Gastrocnemius medialis (tissue), 4 donors: ENCODE measurements at places on chromosomes 7 and 10. TPM values are rescaled to one million over a fixed set of nuclear protein-coding genes. Genes with fewer than 3 reads are reported as not detected.

CEP55 gene
- total RNA-seq: 0.33 TPM

KEL gene
- total RNA-seq: not detected

SPDYE2B gene
- total RNA-seq: not detected

HHEX gene
- total RNA-seq: 0.84 TPM

DNA sequence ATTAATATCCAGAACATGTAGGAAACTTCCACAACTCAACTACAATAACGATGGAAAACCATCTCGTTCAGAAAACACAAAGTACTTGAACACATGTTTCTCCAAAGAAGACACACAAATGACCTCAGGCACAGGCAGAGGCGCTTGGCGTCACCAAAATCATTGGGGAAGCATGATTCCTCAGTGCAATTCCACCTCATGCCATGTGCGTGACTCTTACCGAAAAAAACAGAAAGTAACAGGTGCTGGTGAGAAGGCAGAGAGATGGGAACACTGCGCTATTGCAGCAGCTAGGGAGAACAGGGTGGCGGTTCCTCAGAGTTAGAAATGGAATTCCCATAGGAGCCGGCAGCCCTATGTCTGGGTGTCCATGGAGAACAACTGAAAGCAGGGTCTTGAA, 390.0 kb downstream of the DNAJB6 start:
- DNase-seq: no peak

DNA sequence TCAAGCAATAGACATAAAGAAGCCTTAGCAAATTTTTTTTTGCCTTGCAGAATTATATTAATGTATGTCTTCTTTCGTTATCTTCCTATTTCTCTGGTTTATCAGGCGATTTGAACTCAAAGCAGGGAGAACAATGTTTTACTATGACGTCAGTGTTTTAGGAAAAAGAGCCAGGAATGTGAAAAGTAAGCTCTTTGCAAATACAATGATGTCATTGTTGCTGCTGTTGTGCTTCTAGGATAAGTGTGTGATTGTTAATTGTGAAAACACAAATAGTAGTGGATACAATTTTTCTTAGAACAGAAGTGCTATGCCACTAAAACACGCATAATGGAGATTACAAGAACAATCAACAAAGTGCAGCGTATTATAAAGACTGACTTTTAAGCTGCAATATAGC, 9.5 kb upstream of the AUTS2 start:
- no peak for DNase-seq

DNA sequence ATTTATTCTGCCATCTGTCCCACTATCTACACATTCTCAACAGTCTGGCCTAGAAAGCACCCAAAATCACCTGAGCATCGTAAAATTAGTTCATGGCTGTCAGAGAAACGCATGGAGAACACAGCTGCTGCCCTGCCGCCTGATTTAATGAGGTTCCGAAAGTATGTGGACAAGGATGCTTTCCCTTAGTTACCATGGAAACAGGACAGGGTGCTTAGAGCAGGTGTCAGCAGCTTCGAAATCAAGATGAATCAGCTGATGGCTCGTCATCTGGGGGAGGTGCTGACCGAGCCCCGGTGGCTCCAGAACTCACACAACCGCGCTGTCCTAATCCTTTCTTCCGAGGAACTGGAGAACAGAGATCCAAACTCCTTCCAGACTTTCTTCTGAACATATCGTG, 151.5 kb downstream of the TEX36 start:
- DNase-seq: no peak

DNA sequence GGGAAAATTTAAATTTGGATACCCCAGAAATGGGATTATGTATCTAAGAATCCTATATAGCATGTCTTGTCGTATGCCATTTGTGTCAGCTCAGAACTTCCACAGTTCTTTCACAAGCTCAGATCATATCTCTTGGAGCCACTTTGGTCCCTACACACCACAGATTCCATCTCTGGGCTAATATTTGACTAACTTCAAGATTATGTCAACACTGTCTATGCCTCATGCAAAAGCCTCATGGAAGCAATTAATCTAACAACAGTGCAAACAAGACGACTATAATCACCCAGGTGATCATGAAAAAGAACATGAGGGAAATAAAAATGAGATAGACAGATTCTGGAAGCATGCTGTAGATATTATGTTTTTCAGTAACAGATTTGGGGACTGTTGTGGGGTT, 189.1 kb downstream of the LRRTM3 start:
- DNase-seq: no peak

- DNase-seq: no peak
Observed at GRCh38 chr10:86004337-86004736, 362.3 kb downstream of the GRID1 start.

DNA sequence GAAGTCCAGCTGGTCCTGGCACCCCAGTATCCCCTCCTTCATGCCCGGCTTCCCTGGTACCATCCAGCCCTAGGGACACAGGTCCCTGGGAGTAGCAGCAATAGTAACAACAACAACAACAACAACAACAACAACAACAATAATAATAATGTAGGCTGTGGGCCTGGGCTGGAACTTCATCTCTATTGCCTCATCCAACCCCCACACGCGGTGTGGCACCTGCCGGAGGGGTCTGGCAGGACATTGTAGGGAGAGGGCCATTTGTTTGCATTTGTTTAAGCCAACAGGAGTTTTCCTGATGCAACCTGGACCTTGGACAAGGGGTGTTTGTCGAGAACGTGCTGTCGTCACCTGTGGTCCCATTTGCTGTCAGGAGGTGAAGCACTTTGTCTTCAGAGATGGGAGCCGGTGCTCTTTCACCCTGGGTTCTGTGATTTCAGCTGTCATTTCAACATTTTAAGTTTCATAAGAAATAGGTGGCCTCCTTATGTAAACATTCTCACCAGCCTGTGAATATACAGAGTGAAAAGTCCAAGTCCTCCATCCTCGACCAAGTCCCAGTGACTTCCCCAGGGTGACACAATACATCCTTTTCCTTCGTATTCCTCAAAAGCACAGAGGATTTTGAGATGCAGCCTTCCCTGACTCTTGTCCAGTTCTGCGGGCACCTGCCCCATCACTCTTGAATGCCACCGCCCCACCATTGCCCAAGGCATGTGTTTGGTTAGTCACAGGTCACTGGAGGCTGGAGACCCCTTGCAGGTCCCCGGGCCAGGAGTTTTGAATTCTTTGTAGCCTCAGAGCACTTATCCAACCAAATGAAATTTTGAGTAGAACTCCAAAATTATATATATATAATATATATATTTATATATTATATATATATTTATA, 9.2 kb downstream of the LHPP start:
- DNase-seq: no peak

DNA sequence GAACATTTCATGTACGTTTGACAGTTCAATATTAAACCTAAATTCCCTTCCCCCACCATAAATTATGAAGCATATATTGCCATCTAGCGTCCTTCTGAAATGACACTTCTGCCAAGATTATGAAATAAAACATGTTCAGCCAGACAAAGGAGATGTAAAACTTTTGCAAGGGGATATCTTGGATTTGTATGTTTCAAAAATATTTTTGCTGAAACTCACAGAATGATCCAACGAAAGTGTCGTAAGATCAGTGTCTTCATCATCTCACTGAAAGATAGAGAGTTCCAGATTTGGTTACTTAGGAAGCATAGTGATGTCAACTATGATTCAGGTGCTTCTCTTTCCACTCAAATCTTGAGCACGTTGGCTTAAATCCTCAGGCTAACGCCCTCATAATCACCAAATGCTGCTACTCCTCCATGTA, 904.3 kb downstream of the XPNPEP1 start:
- no peak for DNase-seq

DNA sequence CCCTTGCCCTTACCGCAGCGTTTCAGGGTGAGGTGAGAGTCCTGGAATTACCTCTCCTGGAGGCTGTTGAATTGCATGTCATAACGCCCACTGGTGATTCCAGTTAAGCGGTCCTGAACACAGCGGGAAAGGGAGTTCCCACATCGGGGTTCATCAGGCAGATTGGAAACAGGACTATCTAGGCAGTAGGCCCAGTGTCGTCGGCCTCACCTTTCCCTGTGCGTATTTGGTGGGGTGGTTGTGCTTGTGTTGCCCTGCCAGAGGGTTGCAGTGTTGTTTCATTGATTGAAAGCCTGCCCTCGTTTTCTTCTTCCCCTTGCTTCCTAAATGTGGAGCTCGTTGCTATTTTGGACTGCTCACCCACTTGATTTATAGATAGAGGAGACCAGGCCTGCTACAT, 10.6 kb upstream of the SUN1 start:
- DNase-seq: peak; percentile 47

GRCh38 chr10:79608505-79609375, 2.0 kb upstream of the SFTPA1 start:
- DNase-seq: no peak

GRCh38 chr10:61197057-61197456, 253.1 kb upstream of the RHOBTB1 start:
- no peak for DNase-seq

DNA sequence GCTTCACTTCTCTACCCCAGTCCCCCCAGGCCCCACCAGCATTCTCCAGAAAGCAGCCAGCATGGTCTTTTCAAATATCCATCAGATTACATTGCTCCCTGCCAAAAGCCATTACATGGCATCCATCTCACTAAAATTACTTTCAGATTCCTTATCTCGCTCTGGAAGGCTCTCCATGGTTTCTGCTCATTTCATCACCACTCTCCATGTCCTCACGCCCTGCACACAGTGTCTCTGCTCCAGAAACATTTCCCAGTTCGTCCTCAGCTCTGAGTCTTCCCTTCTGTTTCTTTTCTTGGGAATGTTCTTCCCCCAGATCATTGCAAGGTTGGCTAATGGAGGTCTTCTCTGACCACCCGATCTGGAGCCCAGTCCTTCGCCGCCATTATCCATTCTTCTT, 499.1 kb downstream of the KCNMA1 start:
- DNase-seq: no peak

GRCh38 chr10:69497611-69498390, 46.5 kb downstream of the TSPAN15 start:
- DNase-seq: no peak

DNA sequence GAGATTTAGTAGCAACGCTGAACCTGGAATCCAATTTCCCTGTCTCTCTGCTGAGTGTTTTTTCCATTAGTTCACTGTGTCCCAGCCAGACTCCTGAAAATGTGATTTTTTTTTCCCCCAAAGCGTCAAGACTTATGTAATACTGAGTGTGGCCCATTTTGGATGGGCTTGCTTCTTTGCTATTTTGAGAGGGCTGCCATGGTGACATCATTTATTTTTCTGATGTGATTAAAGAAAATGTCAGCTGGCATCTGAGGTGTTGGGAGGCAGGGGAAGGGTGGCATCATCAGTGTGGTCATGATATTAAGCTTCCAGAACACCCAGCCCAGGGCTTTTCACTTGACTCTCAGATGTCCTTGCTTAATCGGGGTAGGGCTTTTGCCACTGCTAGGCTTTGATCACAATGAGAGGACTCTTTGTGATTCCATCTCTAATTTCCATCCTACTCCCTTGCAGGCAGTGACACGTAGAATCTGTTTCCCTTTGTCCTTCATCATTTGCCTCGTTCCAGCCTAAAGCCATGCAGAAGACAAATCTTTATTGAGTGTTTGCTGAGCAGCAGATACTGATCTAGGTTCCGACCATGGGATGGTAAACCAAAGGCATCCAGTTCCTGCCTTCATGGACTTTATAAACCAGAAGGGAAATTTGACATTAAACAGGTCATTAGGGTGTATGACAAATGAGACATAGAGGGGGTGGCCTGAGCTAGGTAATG, 7.4 kb downstream of the ZNF365 start:
- no peak for DNase-seq

GRCh38 chr10:14025283-14026189, 305.2 kb downstream of the FRMD4A start:
- no peak for DNase-seq

DNA sequence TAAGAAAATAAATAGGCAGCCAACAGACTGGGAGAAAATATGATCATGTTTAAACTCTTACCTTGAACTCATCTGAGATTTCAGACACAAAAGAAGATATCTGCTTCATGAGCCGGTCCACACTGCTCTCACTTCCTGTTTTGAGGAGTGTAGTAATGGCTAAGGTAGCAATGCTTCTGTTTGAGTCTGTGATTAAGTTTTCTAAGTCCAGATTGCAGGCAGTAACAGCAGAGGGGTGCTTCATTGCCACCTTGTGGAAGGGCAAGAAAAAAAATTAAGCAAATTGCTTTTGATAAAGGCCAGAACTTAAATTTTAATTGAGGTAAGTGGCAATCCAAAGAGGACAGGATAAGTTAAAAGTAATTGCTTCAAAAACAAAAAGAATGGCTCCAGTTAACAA, 69.1 kb downstream of the MEST start:
- DNase-seq: no peak
